GM13977 (cell line): ENCODE measurements at places on chromosomes 11 and 22.

DNA sequence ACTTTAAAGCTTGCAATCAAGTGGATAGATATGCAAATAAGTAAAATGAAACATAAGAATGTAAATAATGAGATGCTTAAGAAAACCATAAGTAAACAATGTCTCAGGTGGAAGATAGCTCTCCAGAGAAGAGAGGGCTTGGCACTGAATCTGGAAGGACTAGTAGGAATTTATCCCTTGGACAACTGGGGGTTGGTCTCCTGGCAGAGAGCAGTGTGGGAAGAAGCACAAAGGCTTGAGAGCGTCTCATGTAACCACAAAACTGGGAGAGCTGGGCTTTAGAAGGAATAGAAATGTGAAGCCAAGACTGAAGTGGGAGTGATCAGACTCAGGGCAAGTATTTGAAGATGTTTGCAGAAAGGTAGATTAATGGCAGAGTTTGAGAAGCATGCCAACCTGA lies 31.3 kb downstream of the CARD18 start:
- DNase-seq, result no peak

GRCh38 chr11:24384240-24384639 lies 112.6 kb upstream of the LUZP2 start:
- no peak for DNase-seq

DNA sequence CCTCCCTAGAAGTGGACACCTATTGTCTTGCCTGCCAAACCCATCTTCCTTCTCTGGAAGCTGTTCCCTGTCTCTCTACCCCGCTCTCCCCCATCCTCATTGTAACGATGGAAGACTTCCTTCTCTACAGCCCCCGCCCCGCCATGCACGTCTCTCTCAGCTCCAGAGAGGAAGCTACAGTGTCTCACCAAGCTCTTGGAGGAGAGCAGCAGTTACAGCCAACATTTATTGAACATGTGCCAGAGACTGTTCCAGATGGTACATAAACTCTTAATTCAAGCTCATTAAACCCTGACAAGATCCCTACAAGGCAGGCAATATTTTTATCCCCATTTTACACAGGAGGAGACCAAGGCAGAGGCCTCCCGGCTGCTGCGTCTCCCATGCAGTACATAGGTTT lies 15.1 kb downstream of the MCHR1 start:
- DNase-seq, result no peak

GRCh38 chr11:46984987-46985386 lies 48.4 kb downstream of the CSTPP1 start:
- no peak for DNase-seq

DNA sequence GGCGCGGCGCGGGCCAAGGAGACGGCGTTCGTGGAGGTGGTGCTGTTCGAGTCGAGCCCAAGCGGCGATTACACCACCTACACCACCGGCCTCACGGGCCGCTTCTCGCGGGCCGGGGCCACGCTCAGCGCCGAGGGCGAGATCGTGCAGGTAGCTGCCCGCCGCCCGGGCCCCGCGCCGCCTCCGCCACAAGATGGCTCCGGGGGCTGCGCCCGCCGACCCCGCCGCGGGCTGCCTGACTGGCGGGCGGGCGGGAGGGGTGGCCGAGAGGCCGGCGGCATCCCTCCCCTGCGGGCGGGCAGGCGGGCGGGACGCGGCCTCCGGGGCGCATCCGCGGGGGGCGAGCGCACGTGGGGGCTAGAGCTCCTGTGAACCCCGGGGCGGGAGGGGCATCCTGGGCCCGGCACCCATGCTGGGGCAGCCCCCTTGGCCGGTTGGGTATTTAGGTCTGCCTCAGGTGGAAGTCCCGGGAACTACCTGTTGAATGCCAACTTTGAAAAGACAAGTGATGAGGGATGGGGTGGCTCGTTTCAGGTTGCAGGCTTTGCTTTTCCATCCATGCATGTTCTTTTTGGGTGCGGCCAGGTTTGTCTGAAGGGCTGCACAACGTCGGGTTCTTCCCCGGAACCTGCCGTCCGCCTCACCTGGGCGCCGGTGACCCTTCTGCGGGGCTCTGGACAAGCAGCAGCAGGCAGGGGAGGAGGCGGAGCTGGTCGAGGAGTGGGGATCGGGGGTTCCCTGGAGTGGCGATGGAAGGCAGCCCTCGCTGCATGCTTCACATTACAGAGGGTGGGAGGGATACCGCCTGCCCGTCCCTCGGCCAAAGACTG lies 760 bp downstream of the ZNRF3 start:
- peak; percentile 32 for DNase-seq

- DNase-seq, result no peak
Measured at GRCh38 chr22:28882545-28882877, 861 bp upstream of the ZNRF3 start.

- DNase-seq, result no peak
Measured at GRCh38 chr11:115874843-115875242, 370.6 kb upstream of the CADM1 start.
